ENCODE measurements at places on chromosomes 12 and 14. TPM values are rescaled to one million over a fixed set of nuclear protein-coding genes. Genes with fewer than 3 reads are reported as not detected.

The DAD1 gene
- 149 TPM for total RNA-seq

The OR6C2 gene
- total RNA-seq, result not detected

The DAO gene
- not detected for total RNA-seq

The SRRM4 gene
- total RNA-seq, result 0.27 TPM

The CDH24 gene
- total RNA-seq, result 11.4 TPM

The MMP19 gene
- total RNA-seq, result 26.4 TPM

The CIDEB gene
- 13.9 TPM for total RNA-seq

The BMAL2 gene
- 18.1 TPM for total RNA-seq

The LRR1 gene
- 5.2 TPM for total RNA-seq

The STK38L gene
- total RNA-seq, result 218 TPM

The FAM181A gene
- total RNA-seq, result not detected

The PRH1 gene
- total RNA-seq, result 33.0 TPM

The ESPL1 gene
- 0.49 TPM for total RNA-seq

The SOX5 gene
- 54.2 TPM for total RNA-seq

The REP15 gene
- total RNA-seq, result 6.6 TPM

The WNT5B gene
- total RNA-seq, result 11.2 TPM

The TSHR gene
- 0.29 TPM for total RNA-seq

The DBX2 gene
- 0.19 TPM for total RNA-seq

The PMEL gene
- 2.0 TPM for total RNA-seq

The TAS2R7 gene
- total RNA-seq, result not detected

The ADAM21 gene
- total RNA-seq, result 0.24 TPM

The HOXC6 gene
- total RNA-seq, result 17.1 TPM

The PSMB11 gene
- total RNA-seq, result not detected

The OASL gene
- total RNA-seq, result 1.7 TPM

The BIN2 gene
- 9.4 TPM for total RNA-seq

The PTHLH gene
- total RNA-seq, result 7.1 TPM

The PGAM5 gene
- total RNA-seq, result 17.3 TPM

The KRT85 gene
- not detected for total RNA-seq

The CYP46A1 gene
- 0.68 TPM for total RNA-seq

The TPH2 gene
- not detected for total RNA-seq

The AMHR2 gene
- not detected for total RNA-seq

The KIF5A gene
- 3.5 TPM for total RNA-seq

The CD69 gene
- total RNA-seq, result 4.4 TPM

The C3AR1 gene
- 23.4 TPM for total RNA-seq

The ANHX gene
- not detected for total RNA-seq

The TMEM119 gene
- 21.1 TPM for total RNA-seq

The FAIM2 gene
- total RNA-seq, result 16.4 TPM

The CLEC12A gene
- 3.6 TPM for total RNA-seq

The OXA1L gene
- total RNA-seq, result 60.0 TPM

The DNAJC22 gene
- 0.24 TPM for total RNA-seq
